Activated CD4-positive, alpha-beta T cell treated with anti-CD3 and anti-CD28 coated beads, Interleukin-2, amount 50 U/mL, for 1 hour (primary cell): ENCODE measurements at places on chromosomes 12 and 14.

DNA sequence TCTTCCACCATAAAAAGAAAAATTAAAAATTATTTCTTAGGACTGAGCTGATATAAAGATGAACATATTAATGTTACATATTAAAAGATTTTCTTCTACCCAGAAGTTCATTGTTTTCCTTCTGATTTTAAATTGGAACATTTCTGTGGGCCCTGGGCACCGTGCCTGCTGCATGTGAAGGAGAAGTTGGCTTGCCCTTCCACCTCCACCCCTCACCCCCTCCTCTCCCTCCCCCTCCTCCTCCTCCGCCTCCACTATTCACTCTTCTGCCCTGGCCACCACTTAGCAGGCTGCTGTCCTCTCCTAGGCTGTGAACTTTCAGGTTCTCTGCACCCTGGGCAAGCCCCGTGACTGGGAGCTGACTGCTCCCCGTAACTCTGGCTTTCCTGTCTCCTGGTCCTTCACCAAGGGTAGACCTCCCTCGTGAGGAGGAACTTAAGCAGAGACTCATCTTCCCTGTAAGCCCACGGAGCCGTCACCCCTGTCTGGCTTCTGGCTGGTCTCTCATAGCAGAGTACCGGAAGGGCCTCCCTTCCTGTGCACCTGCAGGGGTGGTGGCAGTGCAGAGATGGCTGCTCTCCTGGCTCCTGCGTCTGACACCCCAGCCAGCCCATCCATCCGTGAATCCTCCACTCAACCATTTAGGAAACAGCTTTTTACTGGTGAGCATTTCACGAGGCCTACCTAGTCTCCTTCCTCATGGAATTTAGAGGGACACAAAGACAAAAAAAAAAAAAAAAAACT lies 12.8 kb downstream of the TUNAR start:
- DNase-seq: no peak

DNA sequence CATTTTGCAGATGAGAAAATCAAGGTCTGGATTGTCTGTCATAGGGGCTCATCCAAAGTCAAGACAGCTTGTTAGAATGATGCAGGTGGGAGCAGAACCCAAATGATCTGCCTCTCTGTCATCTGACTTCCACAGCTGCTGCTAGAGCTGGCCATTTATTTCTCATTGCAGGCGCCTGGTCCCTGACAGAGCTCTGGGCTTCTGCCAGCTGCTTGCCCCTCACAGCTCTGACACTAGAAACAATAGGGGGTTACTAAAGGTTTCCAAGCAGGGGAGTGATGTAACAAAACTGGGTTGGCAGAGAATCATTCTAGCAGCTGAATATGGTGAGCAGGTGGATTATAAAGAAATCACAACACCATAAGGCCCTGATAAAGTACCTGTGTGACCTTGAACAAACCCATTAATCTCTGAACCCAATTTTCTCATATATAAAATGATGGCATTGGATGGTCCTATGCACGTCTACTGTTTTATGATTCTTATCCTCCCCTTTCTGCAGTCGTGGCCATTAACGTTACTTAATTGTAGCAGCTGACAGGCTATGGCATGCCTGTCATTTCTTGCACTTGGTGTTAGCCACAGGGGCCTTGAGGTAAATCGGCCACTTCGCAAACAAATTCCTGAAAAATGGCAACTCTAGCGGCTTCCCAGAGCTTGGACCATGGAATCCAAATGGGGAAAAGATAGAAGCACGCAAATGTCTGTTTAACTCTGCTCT lies 134.6 kb downstream of the RMST start:
- no peak for DNase-seq

GRCh38 chr12:93229494-93230325 lies 148.0 kb upstream of the NUDT4 start:
- no peak for DNase-seq

DNA sequence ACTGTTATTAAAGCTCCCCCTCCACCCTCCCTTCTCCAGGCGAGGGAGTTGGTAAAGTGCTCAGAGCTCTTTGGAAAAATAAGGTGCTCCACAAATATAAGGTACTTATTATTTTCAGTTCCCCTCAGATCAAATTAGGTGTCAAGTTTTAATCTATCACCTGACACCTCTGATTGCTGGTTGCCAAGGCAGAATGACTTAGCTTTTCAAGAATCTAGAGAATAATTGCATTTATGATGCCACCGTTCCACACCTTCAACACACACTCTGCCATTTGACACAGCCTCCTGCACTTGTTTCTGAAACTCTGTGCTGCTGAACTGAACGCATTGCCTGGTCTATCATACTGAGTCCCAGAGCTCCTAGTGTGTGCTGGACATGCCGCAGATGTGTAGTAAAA lies 128.6 kb downstream of the CRACR2A start:
- no peak for DNase-seq

DNA sequence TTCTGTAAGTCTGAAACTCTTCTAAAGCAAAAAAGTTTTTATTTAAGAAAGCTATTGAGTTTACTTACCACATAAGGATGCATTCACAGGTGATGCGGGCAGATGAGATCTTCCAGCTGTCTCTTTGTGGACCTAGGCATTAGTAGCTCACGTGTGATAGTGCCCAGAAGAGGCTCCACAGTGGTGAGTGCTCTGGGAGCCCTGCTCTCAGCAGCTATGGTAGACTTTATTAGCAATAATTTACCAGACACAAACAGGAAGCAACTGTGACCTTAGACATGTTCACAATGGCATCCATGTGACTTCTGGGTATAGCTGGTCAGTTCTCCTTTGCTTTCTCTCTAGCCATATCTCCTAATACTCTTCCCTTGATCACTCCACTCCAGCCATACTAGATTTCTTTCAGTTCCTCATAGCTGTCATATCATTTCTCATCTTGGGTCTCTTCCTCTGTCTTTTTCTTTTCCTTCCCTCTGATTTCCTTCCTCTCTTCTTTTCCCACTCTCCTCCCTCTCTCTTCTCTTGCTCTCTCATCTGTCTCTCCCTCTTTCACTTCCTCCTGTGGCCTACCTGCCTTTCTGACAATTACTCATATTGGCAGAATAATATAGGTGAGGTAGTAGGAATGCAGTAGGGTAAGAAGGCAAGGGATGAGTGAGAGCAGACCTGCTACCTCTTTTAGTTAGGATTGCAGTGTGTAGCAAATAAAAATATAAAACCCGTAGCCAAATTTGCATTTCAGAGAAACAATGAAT lies 75.2 kb upstream of the SCAF11 start:
- DNase-seq: no peak

DNA sequence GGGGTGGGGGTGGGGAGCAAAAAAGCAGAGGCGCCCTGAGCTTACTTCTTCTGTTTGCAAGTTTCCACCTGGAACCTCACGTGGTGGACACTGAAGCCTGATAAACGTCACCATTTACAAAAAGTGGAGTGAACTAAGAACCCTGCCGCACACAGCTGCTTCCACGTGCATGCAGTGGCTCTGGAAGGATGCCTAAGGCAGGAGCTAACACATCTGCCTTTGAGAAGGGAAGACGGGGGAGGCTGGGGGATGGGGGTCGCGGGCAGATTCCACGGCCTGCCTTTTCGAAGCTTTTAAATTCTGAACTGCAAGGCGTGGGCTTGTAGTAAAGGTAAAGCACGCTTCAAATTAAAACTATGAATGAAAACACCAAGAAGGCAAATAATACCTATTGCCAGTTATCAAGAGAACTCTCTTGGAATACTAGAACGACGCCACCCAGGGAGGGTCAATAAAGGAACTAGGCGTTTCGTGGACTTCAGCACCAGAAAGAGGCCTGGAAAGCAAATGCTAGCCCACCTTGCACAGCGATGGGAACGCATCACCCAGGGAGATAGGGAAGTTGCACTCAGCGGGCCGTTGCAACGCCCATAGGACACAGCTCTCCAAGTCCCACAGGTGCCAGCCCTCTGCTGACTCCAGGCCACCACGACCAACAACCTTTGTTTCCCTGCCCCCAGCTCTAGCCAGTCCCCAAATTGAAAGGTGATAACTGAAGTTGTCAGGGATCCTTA lies 61.8 kb downstream of the TESC start:
- no peak for DNase-seq

GRCh38 chr12:25712169-25712568 lies 159.1 kb upstream of the LMNTD1 start:
- no peak for DNase-seq

GRCh38 chr12:50642761-50643160 lies 121.1 kb upstream of the ATF1 start:
- DNase-seq: no peak

- no peak for DNase-seq
Measured at GRCh38 chr12:94167756-94168416, 19.5 kb downstream of the PLXNC1 start.

DNA sequence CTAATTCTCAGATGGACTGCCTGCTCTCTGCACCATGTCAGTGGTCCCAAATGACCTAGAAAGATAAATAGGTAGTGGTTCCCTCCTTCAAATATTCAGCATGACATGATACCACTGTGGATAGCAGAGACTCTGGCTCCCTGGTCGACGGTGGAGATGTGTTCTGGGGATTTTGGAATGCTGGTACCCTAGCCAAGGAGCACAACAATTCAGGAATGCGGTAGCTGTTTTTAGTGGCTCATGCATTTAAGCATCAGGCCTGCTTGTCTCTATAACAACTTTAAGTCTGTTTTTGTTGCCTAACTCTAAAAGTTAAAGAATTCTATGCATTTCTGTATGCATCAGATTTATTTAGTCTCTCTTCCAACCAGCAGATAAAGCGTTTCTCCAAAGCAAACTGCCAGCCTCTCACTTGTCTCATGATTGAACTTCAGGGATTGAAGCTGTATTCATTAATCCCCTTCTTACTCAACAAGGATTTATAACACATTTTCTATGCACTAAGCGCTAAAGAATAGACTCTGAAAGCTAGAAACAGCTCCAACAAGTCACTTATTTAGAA lies 164.9 kb upstream of the BMP4 start:
- DNase-seq: no peak

DNA sequence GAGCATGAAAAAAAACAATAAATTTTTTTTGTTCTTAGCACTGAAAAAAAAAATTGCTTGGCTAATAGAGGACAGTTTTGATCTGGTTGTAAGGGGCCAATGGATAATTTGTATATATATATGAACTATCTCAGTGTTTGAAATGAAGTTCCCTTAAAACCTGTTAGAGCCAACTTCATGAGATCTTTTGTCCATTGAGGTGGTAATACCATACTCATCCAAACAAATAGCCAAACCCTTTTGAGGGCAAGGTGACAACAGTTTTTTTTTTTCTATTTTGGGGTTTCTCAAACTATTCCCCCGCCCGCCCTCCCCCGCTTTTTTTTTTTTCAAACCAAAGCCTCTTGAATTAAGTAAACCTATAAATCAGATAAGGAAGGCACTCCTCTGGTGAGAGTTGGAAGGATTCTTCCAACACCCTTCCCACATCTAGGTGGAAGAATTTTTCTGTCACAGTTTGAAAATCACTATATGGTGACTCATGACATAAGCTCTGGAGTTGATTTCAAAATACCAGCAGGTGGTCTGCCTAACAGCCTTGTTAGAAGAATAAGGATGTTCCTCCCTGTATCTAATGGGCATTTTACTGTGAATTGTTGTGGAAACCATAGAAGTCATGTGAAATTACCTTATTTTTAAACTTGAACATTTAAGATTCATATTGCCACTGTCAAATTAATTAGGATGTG lies 10.2 kb downstream of the ARHGAP5 start:
- no peak for DNase-seq

GRCh38 chr12:112005419-112006395 lies 7.3 kb downstream of the TMEM116 start:
- no peak for DNase-seq

DNA sequence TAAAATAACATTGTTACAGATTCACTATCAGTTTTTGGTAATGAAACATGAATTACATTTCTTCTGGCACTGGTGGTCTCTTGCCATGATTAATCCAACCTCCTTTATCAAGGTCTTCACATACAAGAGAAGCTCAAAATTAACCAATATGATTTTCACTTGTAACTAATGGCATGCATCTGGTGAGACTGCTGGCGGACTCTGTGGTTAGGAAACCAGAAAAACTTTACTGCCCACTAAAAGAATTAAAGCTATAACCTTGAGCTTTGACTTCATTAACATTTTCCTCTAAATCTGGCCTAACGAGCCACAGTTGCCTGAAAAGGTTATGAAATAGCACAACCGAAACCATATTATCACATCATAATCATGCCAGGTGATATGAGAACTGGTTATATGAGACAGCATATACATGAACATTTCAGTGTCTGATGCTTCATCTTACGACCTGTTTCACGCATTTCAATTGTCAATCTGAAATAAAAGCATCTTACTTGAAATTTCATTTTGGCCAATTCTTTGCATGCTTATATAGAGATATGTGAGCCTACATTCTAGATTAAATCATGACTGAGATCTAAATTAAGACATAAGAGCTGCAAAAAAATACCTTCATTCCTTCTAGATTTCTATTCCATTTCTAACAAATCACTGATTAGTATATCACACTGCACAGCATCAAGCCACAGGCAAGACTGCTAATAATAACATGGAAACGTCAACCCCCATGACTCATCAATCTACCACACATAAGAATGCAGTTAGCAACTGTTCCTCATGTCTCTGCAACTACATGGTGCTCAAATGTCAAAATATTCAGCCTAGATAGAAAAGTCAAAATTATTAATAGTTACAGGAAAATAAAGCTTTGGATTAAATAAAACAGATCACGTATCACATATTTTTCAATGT lies 89.3 kb downstream of the OSBPL8 start:
- DNase-seq: no peak

- DNase-seq: no peak
Measured at GRCh38 chr12:175250-175649, 38.7 kb downstream of the SLC6A12 start.

DNA sequence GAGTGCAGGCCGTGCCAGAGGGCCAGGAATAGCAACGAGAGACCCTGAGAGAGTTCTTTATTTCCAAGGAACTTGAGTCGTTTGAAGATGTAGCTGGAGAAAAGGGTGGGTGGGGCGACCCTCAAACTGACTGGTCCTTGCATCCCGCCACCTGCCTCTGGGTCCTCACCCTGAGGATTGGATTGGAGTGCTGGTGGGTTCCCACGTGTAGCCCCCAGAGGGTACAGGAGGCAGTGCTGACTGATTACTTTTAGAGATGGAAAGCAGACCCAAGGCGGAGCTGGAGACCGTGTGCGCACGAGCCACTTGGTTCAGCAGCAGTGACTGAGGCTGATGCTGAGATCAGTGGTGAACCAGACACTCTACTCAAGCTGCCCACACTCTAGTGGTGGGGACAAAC lies 6.9 kb downstream of the EMG1 start:
- DNase-seq: no peak

GRCh38 chr12:8855891-8856290 lies 33.5 kb downstream of the A2ML1 start:
- no peak for DNase-seq

DNA sequence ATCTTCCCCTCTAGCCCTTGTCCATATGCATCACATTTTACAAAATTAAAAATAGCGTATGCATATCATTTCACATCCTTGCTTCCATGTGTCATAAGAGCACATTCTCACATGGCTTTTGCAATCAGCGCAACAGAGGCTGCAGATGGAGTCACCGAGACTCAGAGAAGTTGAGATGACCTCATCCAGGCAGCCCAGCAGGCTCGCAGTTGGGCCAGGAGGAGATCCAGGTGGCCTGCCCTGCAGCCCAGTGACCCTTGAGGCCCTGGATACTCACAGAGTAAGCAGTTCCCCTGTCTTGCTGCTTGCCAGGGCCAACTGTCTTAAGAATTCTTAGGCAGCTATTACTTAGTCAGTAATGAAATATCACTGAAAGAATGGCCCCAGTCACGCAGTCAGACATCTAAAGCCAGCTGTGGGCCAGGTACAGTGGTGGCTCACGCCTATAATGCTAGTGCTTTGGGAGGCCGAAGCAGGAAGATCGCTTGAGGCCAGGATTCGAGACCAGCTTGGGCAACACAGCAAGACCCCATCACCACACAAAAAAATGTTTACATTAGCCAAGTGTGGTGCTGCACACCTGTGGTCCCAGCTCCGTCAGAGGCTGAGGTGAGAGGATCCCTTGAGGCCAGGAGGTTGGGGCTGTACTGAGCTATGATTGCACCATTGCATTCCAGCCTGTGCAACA lies 9.1 kb downstream of the CAMKK2 start:
- DNase-seq: no peak
